ENCODE measurements at places on chromosomes 2 and 18.

DNA sequence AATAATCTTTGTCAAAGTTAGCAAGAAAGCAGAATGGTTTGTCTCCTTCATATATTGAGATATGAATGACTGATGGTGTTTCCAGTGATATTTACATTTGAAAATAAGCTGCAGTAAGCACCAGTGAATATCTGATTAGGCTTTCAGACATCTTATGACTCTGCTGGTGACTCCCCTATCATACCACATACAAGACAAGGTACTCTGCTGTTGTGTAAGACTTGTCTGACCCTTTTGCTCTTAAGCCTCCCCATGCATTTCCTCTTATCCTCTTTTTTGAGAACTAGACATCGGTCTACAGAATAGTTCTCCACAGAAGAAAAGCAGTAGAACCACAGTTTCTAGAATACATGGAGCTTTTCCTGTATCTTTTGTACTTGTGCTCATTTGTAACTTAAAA lies 9.3 kb downstream of the POLI start:
- no peak for DNase-seq

DNA sequence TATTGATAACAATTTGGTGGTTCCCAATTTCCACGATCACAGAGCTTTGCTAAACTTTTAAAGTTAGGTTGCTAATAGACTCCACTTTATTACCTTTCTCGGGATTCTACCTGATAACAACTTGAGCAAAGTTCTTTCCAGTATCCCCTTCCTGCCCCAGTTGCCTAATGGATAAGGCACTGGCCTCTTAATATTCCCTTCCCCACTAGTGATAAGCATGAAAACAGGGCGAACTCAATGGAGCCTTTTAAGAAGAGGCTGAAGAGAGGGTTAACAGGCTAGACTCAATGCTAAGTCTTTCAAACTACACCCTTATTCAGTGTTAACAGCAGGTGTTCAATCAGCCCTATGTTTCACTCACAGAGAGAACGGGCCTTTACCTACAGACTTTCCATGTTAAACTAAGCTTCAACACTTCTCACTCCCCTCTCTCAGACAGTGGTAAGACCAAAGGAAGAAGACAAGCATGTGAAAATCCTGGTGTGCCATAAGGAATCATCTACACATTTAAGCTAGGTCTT lies 75.8 kb downstream of the ANKRD44 start:
- DNase-seq = no peak

GRCh38 chr2:233000886-233001750 lies 11.9 kb downstream of the NGEF start:
- DNase-seq = no peak

- DNase-seq = no peak
Observed at GRCh38 chr2:115413791-115414190, 971.4 kb downstream of the DPP10 start.

GRCh38 chr2:191399601-191400000 lies 154.4 kb downstream of the MYO1B start:
- DNase-seq = no peak

DNA sequence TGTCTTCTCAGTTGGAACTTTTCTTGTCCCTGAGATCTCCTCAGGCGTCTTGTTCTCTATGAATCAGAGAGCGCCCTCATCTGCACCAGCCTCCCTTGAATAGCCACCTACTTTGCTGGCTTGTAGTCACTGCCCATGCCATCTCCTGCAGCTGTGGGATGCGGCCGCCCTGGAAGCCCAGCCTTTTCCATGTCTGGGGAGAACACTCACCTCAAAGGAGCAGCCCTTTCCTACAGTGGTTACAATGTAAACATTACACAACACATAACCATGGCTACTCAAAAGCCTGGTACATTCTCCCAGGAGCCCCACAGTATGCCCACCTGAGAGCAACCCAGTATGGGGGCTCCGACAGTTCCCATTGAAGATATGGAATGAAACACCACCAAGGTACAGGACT lies 351.0 kb downstream of the EN1 start:
- no peak for DNase-seq
